ENCODE measurements at places on chromosomes 6 and 20.

DNA sequence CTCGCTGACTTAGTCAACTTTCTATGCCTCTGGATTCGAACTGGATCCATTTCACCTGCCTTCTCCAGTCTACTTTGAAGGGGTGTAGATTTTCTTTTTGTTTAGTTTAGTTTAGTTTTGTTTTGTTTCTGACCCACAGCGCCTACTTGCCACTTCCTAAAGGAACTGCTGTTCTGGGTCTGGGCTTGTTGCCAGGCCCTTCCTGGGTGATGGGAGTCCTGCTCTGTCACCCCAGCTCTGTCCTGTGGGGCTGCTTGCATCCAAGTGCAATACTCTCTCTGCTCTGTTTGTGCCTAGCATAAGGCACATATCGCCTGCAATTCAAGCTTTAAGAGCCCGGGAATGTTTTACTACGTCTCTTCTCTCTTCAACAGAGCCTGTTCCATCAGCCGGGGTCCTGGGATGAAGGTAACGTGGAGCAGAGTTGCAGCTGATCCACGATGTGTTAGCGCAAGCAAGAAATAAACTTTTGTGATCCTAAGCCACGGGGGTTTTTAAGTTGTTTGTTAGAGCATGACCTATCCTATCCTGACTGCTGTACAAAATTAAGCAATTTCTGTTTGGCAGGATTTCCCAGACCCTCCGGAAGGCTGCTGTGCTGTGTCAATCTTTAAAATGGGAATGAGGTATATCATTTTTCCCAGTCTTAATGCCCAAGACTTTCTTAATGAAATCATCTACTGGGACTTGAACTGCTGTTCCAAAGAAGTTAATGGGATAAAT is 30.9 kb upstream of the TAGAP start:
- DNase-seq, result no peak

- DNase-seq, result no peak
Measured at GRCh38 chr6:4088704-4089103, 9.8 kb upstream of the FAM217A start.

- DNase-seq, result no peak
Measured at GRCh38 chr6:18692929-18693685, 306.0 kb downstream of the RNF144B start.

GRCh38 chr6:11288065-11288464 is 55.6 kb upstream of the NEDD9 start:
- no peak for DNase-seq

GRCh38 chr6:84066536-84066935 is 33.0 kb downstream of the MRAP2 start:
- no peak for DNase-seq

GRCh38 chr6:8432614-8433013 is 2.7 kb downstream of the SLC35B3 start:
- no peak for DNase-seq

GRCh38 chr6:35669451-35670045 is 19.2 kb downstream of the FKBP5 start:
- DNase-seq, result peak; percentile 78

DNA sequence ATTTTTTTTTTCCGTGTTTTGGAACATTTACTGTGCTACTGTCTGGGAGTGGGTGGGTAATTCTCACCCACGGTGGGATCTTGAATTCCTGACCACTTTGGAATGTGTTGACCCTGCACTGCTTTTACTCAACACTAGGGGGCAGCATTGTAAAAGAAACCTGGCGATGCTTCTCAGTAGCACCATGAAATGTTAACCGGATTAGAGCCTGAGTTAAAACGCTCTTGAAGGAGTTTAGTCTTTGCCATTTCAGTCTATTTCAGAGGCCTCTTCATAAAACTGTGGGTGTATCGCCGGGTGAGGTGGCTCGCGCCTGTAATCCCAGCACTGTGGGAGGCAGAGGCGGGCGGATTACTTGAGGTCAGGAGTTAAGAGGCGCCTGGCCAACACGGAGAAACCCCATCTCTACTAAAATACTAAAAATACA is 114.4 kb upstream of the PRND start:
- DNase-seq, result peak; percentile 61

GRCh38 chr20:45449528-45449927 is 20.0 kb upstream of the WFDC2 start:
- DNase-seq, result no peak

GRCh38 chr6:32116674-32117073 is 7.5 kb upstream of the TNXB start:
- no peak for DNase-seq

DNA sequence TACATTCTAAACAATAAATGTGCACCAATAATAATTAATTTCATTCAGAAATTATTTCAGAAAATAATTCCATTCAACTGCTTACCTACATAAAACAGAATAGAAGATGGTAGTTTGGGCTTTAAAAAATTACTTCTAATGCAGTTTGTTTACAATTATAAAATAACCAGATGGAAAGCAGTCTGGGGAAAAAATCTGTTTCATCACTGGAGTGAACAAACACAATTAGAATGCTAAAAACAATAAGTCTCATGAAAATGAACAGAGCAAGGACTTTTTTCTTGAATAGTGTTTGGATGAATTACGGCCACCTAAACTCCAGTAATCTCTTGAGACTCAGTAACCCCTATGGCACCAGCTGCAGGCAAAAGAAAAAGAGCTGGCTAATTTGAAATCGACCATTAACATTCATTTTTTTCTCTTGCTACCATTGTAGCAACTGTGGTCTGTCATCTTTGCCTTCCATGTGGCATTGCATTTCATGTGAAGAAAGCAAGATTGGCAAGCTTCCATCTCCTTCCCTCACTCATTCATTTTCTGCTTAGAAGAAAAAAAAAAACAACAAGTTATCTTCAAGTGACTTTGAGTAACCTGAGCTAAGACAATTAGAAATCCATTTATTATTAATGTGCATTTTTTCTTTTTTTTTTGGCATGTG is 88.4 kb upstream of the CEP85L start:
- DNase-seq, result no peak

DNA sequence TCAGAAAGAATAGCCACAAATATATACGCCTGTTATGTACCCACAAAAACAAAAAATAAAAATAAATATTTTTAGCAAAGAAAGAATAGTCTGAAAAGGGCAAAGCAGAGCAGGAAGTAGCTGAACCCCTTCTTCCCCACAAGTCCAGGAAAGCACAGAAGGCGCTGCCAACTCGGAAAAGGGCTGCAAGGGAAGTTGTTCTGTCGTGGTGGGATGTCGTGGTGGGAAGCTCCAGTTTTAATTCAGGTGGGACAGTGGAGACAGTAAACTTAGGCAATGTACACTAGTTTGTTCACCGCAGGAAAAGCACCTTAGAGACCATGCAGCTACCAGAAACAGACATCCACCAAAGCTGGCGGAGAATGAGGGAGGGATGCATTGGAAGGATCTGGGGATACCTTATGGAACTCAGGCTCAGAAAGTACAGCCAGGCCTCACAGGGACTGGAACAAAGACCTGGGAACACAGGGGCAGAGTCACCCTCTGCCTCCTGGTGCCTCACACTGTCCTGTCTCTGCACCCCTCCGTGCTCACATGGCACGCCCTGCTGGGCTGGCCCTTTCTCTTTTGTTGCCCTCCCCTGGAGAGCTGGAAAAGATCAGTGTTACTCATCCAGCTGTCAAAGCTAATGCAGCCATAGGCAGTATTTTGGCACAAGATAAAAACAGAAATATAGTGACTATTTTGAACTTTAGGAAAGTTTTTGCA is 3.3 kb upstream of the APMAP start:
- no peak for DNase-seq

DNA sequence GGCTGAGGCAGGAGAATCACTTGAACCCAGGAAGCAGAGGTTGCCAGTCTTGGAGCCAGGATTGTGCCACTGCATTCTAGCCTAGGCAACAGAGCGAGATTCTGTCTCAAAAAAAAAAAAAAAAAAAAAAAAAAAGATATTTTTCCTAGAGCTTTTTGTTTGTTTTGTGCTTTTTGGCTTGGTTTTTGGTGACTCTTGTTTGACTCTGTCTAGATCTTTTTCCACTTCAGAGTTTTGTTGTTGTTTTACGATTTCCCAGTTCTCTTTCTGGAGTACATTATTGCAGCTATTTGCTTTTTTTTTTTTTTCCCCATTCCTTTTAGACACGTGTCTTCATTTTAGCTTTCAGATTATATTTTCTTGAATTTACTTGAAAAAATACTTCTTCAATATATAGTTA is 67.0 kb upstream of the AKAP12 start:
- no peak for DNase-seq

- no peak for DNase-seq
Measured at GRCh38 chr6:45127185-45127584, 200.9 kb upstream of the RUNX2 start.

- DNase-seq, result no peak
Measured at GRCh38 chr6:109105681-109106080, 10.4 kb downstream of the CEP57L1 start.

DNA sequence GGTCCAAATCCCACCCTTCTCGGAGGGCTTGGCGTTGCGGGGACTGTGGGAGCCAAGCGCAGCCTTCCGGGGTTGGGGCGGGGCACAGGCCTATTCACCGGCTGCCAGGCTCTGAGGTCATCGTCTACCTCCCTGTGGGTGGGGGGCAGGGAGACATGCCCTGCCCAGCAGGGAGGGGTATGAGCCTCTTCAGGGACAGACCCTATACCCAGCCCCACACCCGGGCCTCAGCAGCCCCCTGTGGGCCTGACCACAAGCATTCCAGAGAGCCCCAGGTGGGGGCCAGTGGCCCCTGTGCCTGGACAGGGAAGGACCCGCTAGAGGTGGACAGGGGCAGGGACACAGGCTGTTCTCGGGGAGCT is 11.6 kb downstream of the LAMA5 start:
- no peak for DNase-seq

GRCh38 chr20:55172310-55173002 is 697.1 kb downstream of the DOK5 start:
- DNase-seq, result no peak

- no peak for DNase-seq
Measured at GRCh38 chr6:80077067-80077466, 29.4 kb upstream of the BCKDHB start.

GRCh38 chr6:136921936-136922684 is at the start of gene SLC35D3:
Gene SLC35D3 (plus strand): TSS chr6:136922301. CDS start chr6:136922429, 128 bp downstream.
- peak; percentile 3 for DNase-seq

GRCh38 chr6:24480705-24481104 is 8.7 kb downstream of the GPLD1 start:
- no peak for DNase-seq

GRCh38 chr6:56073315-56073714 is 174.1 kb downstream of the COL21A1 start:
- DNase-seq, result no peak

- no peak for DNase-seq
Measured at GRCh38 chr20:61056116-61056515, 195.9 kb upstream of the CDH4 start.

- no peak for DNase-seq
Measured at GRCh38 chr6:1686117-1687098, 76.7 kb downstream of the FOXC1 start.

DNA sequence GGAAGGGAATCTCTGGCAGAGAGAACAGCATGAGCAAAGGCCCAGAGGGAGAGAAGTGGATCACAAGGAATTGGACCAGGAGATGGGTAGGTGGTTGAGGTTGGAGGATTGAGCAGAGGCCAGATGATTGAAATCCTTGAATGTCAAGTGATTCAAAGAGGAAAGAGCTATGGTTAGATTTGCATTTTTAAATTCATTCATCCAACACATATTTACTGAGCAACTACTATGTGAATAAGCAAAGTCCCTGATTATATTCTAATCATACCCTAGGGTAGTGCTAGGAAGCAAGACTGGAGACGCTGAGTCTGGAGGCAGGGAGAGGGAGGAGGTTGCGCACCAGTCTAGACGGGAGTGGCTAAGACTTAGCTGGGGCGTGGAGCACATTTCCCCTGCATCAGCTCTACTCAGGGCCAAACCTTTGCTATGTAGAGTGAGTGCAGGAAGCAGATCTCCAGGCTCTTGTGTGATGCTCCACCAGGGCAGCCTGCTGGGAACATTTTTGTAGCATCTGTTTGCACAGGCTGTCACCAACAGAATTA is 40.2 kb downstream of the EYA2 start:
- no peak for DNase-seq

GRCh38 chr6:42993445-42993844 is 9.1 kb downstream of the PPP2R5D start:
- DNase-seq, result no peak

- DNase-seq, result no peak
Measured at GRCh38 chr6:146009338-146009737, 19.5 kb upstream of the GRM1 start.

DNA sequence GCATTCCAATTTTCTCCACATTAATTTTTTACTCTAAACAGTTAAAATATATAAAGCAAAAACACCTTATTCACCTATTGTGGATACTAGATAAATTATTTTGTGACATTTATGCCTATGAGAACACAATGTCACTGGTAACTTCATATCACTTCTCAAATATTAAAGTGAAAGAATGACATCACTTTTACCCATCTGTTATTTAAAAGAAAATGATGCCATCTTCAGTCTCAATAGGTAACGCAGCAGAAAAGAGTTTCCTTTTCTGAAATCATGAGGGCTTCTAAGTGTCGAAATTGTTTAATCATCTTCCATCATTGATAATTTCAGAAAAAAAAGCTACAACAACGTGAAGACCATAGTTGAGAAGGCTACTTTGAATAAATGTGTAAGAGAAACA is 2.9 kb downstream of the HAO1 start:
- DNase-seq, result no peak

- no peak for DNase-seq
Measured at GRCh38 chr6:154614641-154615040, 104.2 kb upstream of the CNKSR3 start.
